ENCODE measurements at places on chromosomes 5 and 9. TPM values are rescaled to one million over a fixed set of nuclear protein-coding genes. Genes with fewer than 3 reads are reported as not detected.
A peak's percentile ranks its signal among the peaks of the same experiment; 100 is the strongest.

Gene IGIP
- 4.1 TPM for total RNA-seq

DNA sequence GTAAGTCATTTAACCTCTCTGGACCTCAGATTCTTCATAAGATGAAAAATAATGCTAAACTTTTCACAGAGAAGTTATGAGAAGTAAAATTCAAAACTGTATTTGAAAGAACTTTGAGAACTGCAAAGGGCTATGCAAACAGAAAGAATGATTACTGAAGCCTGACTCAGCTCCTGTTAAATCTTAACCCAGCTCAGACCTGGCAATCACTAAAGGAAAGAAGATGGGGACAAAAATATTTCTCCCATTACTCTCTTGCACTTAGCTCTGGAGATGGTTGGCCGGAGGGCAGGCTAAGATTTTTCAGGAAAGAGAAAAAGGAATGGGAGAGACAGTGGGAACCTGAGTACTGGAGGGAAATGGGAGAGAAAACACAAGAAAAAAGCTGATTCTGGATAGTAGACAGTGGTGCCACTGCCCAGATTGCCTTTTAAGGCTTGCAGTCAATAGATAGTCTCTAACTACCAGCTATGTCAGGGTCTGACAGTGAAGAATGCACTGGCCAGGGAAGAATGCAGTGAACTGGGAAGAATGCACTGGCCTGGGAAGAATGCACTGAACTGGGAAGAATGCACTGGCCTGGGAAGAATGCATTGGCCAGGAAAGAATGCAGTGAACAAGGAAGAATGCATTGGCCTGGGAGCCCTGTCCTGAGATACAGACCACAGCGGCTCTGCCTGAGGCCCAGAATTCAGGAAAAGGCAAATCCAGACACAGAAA lies 25.2 kb upstream of the CEMIP2 start:
- peak; percentile 71 for DNase-seq

- no peak for DNase-seq
Observed at GRCh38 chr5:106543330-106543729, 1127.4 kb downstream of the EFNA5 start.

Gene PTGS1
- 0.07 TPM for total RNA-seq

DNA sequence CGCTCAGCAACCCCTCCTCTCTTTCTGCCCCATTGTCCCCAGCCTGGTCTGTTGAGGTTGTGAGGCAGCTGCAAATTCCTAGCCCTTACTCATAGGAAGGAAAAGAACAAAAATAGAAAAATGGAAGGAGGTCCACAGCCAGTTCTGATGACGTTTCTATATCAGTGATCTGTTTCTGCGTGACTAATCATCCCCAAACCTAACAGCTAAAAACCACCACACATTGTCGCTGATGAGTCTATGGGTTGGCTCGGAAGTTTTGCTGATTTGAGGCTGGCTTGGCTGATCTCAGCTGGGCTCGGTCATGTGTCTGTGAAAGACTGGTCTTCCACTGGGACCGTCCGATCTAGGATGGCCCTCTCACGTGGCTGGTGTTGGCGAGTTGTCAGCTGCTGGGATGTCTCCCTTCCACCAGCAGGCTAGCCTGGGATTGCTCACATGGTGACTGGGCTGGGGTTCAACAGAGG lies 200.6 kb upstream of the ZNF618 start:
- peak; percentile 73 for DNase-seq

DNA sequence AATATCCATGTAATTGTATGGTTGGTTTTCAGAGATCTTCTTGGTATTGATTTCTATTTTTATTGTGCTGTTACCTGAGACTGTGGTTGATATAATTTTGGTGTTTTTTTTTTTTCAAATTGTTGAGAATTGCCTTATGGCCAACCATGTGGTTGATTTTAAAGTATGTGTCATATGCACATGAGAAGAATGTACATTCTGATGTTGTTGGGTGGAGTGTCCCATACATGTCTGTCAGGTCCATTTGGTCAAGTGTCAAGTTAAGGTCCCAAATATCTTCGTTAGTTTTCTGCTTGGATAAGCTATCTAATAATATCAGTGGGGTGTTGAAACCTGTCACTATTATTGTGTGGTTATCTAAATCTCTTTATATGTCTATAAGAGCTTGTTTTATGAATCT lies 160.0 kb upstream of the ITGA1 start:
- DNase-seq, result no peak

- no peak for DNase-seq
Observed at GRCh38 chr5:174064171-174064570, 18.7 kb downstream of the NSG2 start.

DNA sequence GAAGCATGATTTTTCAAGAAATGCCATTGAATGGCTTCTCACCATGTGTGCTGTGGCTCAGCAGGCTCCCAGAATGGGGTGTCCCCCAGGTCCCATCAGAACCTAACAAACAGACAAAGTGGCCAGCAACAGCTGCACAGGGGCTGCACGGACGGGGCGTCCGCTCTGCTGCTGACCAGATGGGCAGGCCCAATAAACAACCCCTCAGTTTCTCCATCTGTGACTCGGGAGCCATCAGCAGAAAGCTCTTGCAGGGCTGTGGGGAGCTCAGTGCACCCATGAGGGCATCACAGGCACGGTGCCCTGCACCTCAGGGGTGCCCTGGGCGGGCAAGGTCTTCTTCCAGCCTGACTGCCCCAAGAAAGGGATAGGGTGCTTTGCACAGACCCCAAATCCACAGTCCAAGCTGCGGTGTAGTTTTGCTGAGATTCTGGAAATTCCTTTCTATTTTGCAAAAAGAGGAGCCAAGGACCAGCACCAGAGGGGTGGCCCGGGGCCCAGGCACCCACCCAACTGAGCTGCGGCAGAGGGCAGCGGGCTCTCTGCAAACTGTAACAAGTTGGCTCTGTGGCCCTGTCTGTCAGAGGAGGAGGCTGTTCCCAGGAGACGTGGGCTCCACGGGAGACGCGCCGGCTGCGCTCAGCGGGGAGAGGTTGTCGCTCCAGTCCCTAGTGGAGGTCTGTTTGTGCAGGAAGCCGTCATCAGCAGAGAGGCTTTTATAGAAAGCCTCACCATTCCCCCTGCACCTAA lies 138.7 kb upstream of the PPP1R26 start:
- no peak for DNase-seq

DNA sequence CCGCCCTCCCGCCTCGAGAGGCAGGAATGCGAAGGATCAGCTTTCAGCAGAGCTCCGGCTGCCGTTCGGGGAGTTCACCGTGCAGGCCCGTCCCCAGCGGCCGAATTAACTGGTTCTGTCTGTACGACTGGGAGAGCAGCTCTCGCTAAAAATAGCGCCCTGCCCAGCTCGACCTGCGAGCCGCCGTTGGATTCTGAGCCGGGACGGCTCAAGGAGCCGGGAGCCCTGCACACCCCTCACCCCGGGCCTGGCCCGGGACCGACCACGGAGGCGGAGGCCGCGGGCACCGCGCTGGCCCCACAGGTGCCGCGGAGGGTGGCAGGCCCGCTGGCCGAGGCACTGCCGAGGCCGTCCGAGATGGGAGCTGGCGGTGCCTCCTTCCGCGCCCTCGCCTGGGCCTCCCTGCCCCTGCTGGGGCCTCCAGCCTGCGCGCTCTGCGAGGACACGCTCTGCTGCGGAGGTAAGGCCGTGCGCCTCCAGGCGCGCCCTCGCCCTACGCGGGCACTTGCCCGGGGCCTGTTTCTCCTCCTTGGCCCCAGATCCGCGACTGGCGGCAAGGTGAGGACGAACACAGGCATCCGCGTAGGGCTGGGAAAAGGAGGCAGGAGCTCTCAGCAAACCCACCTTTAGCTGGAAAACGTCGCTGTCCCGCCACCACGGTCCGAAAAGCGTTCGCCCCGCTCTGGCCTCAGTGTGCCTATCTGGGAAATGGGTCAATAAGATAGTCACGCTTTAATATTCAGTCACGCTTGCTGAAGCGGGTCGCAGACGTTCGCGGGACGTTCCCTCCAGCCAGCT lies 53.1 kb upstream of the DAB2IP start:
- DNase-seq, result peak; percentile 47

Gene C1QTNF2
- total RNA-seq, result 0.07 TPM

DNA sequence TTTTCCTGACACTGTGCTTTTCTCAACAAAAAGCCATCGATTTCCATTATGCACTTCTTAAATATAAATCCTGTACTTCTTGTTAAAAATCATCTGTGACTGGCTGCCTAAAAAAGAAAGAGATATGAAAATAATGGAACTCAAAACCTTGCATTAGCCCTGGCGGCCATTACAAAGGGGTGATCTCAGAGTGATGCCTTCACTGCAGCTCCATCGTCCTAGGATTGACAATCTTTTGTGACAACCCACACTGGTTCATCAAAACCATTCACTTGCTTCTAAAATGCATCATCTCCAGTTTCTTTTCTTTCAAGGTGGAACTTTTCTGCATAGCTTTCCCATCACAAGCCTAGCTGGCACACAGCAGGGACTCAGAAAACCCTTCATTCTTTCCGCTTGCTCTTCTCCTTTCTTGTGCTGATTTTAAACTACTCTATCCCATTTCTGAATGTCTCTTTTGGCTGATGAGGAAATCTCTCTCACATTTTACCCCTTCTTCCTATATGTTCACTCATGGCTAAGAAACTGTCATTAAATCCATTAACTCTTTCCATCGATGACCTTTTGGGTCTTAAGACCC lies 351.9 kb downstream of the GLIS3 start:
- DNase-seq, result no peak

- peak; percentile 76 for DNase-seq
Observed at GRCh38 chr5:168334695-168335094, 43.2 kb downstream of the WWC1 start.

Measured in kidney epithelial cell (primary cell).